ENCODE measurements at places on chromosomes 2 and 18.

DNA sequence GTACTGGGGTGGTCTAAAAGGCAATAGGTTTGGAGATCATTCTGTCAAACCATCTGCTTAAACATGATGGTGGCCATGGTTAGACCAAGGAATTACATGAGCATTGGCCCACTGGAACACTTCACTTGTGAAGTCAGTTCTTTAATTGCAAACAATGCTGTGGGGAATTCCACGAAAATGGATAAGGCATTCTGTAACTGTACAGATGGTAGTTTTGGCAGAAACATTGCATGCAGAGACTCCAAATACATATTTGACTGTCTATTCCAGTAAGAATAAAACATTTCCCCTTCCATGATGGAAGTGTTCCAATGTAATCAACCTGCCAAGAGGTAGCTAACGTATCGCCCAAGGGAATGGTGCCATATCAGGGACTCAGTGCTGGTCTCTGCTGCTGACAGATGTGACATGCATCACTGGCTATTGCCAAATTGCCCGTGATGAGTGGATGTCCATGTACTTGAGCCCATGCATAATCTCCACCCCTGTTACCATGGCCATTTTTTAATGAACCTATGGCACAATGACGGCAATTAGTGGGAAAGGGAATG, 417.9 kb downstream of the CDH7 start:
- DNase-seq = no peak

GRCh38 chr18:61173554-61173953, 159.7 kb upstream of the CDH20 start:
- DNase-seq = no peak

DNA sequence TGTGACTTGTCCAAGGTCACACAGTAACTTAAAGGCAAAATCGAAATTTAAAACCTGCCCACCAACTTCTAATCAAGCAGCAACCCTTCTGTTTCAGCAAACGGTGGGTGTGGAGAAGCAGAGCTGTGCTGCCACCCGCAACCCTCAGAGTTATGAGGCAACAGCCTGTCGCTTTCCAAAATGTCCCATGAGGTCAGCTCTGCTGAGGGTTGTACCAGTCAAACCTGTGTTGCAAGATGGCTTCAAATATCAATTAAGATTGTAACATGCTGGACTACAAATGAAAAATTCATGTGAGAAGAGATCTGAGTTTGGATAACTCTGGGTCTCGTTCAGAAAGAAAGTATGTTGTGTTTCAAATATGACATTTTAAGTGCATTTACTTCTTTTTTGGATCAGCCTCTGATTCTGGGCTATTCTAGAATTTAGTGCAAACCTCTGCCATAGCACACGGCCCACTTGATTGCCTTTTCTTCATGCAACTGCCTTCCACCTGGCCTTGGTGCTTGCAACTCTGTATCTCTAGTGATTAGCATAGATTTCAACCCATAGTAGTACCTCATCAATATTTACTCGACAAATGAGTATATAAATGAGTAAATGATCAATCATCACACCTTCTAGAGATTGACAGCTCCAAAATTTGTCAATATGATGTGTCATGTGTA, 69.3 kb downstream of the TIMM21 start:
- DNase-seq = no peak

DNA sequence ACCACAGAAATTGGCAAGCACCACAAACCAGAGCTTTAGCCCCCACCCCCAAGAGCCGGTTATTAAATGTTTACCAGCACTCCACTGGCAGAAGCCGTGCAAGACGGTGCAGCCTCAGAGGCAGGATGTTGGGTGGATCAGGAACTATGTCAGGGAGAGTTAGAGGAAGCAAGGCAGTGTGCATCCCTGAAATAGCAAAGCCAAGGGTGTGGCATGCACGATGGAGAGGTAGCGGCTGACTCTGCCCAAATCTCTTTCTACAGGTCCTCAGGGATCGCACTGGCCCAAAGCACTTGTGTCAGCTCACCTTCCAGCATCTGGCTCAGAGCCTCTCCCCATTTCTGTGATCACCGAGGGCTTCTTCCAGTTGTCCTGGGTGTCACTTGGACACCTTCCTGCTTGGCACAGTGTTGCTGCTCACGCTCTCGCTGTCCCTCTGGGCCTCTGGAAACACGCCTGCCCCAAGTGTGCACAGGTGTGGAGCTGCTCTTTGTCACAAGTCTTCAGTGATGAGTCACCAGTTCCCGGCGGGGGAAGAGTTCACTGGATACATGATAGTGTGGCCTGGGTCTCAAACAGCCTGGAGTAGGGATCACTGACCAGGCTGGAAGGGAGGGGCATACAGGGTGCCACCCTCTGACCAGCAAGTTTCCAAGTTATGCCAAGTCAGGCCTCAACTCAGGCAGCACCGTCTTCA, 17.3 kb upstream of the B3GNT7 start:
- no peak for DNase-seq

GRCh38 chr2:240245706-240246105, 105.2 kb upstream of the OTOS start:
- no peak for DNase-seq

- DNase-seq = no peak
These were observed 20.0 kb upstream of the FBLN7 start for GRCh38 chr2:112118148-112118547.

DNA sequence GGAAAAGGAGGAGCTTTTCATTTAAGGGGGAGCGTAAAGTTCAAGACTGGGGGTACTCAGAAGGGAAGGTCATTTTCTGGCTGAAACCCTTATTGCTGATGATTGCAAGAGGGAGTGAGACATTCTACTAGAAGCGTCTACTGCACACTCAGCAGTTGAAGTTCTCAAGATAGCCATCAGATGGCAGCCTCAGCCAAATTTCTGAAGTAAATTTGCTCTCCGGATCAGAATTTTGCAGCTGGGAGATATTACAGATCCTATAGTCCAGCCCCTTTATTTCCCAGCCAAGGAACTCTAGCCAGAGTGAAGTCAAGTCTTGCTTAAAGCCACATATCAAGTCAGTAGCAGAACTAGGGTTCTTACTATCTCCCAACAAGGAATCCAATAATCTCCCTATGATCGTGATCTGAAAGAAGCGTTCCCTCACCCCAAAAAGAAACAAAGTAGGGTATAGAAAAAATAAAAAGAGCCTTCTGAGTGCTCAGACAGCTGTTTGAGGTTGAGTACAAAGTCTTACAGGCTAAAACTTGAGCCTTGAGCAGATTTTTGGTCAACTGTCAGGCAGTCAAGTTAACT, 24.0 kb downstream of the RAX start:
- DNase-seq = no peak

GRCh38 chr2:148658807-148659722, 14.5 kb downstream of the EPC2 start:
- DNase-seq = no peak

DNA sequence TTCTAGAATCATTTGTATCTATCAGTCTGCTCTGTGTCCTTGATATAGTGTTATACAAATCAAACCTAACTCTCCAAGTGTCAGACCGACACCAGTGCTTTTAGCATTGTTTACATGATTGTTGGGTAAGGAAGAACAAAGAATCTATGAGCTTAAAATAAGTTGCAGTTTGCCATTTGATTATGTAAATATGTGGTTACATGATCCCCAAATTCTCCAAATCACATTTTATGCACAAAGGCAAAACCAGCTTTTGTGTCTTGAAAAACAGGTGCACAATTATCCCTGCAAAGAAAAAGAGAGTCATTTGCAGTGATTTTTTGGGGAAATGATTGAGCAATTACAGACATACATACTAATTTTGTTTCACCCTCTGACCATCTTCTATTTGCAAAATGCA, 652.6 kb upstream of the CHAC2 start:
- no peak for DNase-seq

- no peak for DNase-seq
These were observed 192.0 kb downstream of the SH3BP4 start for GRCh38 chr2:235143789-235144188.

- DNase-seq = no peak
These were observed 19.2 kb downstream of the MFF start for GRCh38 chr2:227344231-227344630.

GRCh38 chr2:181752301-181752700, 72.0 kb upstream of the NEUROD1 start:
- no peak for DNase-seq

GRCh38 chr2:181836583-181836982, 54.9 kb upstream of the ITPRID2 start:
- DNase-seq = no peak

Measured in stimulated activated CD4-positive, alpha-beta T cell treated with anti-CD3 and anti-CD28 coated beads, Interleukin-15, amount 100 ng/mL, for 1 hour (primary cell).